ENCODE measurements at places on chromosomes 2 and 18. TPM values are rescaled to one million over a fixed set of nuclear protein-coding genes. Genes with fewer than 3 reads are reported as not detected.

Gene NAT8
- 25.4 TPM for total RNA-seq

Gene CPS1
- total RNA-seq: 68.5 TPM

Gene INPP1
- 33.6 TPM for total RNA-seq

- H3K36me3 ChIP-seq: peaks cover 24% of the 10 kb centered on the region
- peak; percentile 38 for DNase-seq
- peak overlapping the region; percentile 32 for H3K4me3 ChIP-seq
- H3K4me1 ChIP-seq: no peaks in the 10 kb centered on the region
- no peaks in the 10 kb centered on the region for H3K27me3 ChIP-seq
These were observed 5.6 kb upstream of the IMP4 start for GRCh38 chr2:130336877-130337734.

Gene MEP1B
- 1,014 TPM for total RNA-seq

Gene THSD7B
- total RNA-seq: not detected

GRCh38 chr2:109501461-109501860 lies 112.3 kb downstream of the SEPTIN10 start:
- H3K4me1 ChIP-seq: no peaks in the 10 kb centered on the region
- no peak for DNase-seq
- H3K27ac ChIP-seq: no peak overlapping the region

DNA sequence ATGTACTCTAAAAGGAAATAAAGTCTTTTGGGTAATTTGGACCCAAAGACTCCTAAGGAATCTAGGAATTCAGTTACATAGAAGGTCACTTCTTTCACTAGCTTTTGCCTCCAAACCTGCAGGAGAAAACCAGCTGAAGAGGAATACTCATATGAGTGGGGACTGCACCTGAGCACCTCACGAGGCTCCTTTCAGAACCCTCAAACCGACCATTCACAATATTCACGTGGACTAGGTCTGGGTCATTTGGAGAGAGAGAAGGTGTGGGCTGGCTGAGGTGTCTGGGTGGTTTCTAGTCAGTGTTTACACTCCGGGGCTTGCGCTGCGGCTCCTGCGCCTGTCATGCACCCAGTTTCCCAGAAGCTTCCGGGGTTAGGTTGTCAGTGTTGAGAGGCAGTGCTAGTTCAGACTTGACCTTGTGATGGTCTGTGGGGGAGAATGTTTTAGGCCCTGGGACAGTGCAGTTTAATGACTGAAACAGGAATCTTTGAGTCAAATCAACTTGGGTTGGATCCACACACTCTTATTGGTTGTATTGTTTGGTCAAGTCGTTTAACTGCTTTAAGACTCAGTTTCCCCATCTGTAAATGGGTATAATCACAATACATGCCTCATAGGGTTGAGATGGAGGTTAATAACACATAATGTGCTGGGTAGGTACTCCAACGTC lies 78.4 kb downstream of the LIMS1 start:
- no peak overlapping the region for H3K4me3 ChIP-seq
- H3K36me3 ChIP-seq: no peaks in the 10 kb centered on the region
- H3K27ac ChIP-seq: peak overlapping the region; percentile 68
- no peaks in the 10 kb centered on the region for H3K4me1 ChIP-seq
- DNase-seq: no peak
- no peaks in the 10 kb centered on the region for H3K27me3 ChIP-seq

Gene PRSS56
- total RNA-seq: not detected

Gene LYPD1
- 0.88 TPM for total RNA-seq

Gene ZNF521
- total RNA-seq: 25.6 TPM

GRCh38 chr2:65489269-65489668 lies 56.9 kb upstream of the SPRED2 start:
- H3K27me3 ChIP-seq: no peaks in the 10 kb centered on the region
- no peaks in the 10 kb centered on the region for H3K4me1 ChIP-seq
- H3K4me3 ChIP-seq: no peak overlapping the region
- DNase-seq: no peak
- H3K36me3 ChIP-seq: no peaks in the 10 kb centered on the region

Gene C1QL2
- total RNA-seq: not detected

- no peaks in the 10 kb centered on the region for H3K4me1 ChIP-seq
- H3K4me3 ChIP-seq: no peak overlapping the region
- H3K27ac ChIP-seq: no peak overlapping the region
- H3K36me3 ChIP-seq: no peaks in the 10 kb centered on the region
- no peak for DNase-seq
These were observed 12.2 kb downstream of the SESTD1 start for GRCh38 chr2:179252423-179252822.

GRCh38 chr2:64730551-64731262 lies 77.0 kb upstream of the SERTAD2 start:
- DNase-seq: peak; percentile 86
- peak overlapping the region; percentile 27 for H3K4me3 ChIP-seq

GRCh38 chr18:48136051-48136826 lies 205.8 kb upstream of the SMAD2 start:
- peak; percentile 71 for DNase-seq
- peak overlapping the region; percentile 63 for H3K4me3 ChIP-seq
- H3K27me3 ChIP-seq: no peaks in the 10 kb centered on the region
- no peak overlapping the region for H3K27ac ChIP-seq

Gene NT5C1B
- not detected for total RNA-seq

- H3K4me1 ChIP-seq: no peaks in the 10 kb centered on the region
- H3K4me3 ChIP-seq: no peak overlapping the region
- no peak overlapping the region for H3K27ac ChIP-seq
- no peaks in the 10 kb centered on the region for H3K36me3 ChIP-seq
- no peaks in the 10 kb centered on the region for H3K27me3 ChIP-seq
These were observed 157.0 kb upstream of the TNP1 start for GRCh38 chr2:217016796-217017419.

- DNase-seq: peak; percentile 46
- peak overlapping the region; percentile 86 for H3K27ac ChIP-seq
- no peaks in the 10 kb centered on the region for H3K4me1 ChIP-seq
- H3K4me3 ChIP-seq: peak overlapping the region; percentile 35
- H3K36me3 ChIP-seq: no peaks in the 10 kb centered on the region
These were observed 163.4 kb downstream of the LDLRAD4 start for GRCh38 chr18:13381944-13382365.

DNA sequence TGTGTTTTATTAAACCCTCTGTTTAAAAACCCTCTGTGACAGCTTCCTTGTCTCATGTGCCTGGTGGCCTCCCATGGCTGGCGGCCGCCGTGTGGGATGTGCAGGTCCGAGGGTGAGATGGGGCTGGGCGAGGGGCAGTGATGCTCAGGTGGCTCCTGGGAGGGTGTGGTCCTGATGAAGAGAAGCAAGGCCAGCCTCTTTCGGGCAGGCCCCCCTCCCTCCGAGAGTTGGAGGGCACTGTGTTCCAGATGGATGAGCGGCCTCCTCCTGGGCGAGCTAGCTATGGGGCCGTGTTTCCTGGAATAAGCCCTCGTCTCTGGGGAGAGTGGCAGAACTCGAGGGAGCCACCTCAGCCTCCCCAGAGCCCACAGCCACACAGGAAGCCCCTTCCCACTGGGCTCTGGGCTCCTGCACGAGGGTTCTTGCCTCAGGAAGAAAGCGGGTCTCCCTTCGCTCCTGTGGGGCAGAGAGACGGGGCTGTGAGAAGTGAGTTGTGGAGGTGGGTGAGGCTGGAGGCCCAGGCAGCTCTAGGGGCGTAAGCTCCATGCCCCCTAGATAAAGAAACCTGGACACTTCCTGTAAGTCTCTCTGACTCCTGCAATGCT lies 72.1 kb downstream of the ASB1 start:
- no peak for DNase-seq
- H3K4me3 ChIP-seq: no peak overlapping the region

- H3K36me3 ChIP-seq: no peaks in the 10 kb centered on the region
- H3K27me3 ChIP-seq: no peaks in the 10 kb centered on the region
- no peak overlapping the region for H3K4me3 ChIP-seq
- no peaks in the 10 kb centered on the region for H3K4me1 ChIP-seq
These were observed 16.6 kb downstream of the THAP4 start for GRCh38 chr2:241620419-241620769.

GRCh38 chr2:73031095-73031678 lies 40.3 kb downstream of the SFXN5 start:
- H3K27me3 ChIP-seq: no peaks in the 10 kb centered on the region
- no peak overlapping the region for H3K27ac ChIP-seq
- no peaks in the 10 kb centered on the region for H3K4me1 ChIP-seq
- no peak for DNase-seq
- H3K36me3 ChIP-seq: peaks cover 12% of the 10 kb centered on the region

- DNase-seq: no peak
- H3K4me3 ChIP-seq: no peak overlapping the region
- H3K36me3 ChIP-seq: no peaks in the 10 kb centered on the region
- no peak overlapping the region for H3K27ac ChIP-seq
- H3K4me1 ChIP-seq: no peaks in the 10 kb centered on the region
- H3K27me3 ChIP-seq: no peaks in the 10 kb centered on the region
These were observed 244.9 kb downstream of the KLHL29 start for GRCh38 chr2:23629772-23630480.

DNA sequence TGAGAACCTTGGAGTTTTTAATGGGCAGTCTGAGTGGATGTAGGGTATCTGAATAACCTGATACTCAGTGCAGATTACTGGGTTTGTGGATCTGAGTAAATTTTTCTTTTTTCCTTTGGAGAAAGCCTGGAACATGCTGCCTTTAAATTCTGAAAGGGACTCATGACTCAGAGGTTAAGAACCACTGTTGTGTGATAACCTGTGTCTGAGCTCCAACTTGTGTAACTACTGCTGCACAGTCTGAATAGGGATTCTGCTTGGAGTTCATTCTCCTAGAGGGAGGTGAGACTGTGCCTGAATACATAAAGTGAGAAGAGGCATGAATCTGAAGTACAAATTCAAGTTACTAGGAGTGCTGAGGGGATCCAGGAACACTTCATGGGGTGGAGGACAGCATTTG lies 36.2 kb downstream of the KDM3A start:
- H3K4me3 ChIP-seq: no peak overlapping the region
- H3K27me3 ChIP-seq: no peaks in the 10 kb centered on the region
- H3K27ac ChIP-seq: no peak overlapping the region
- no peaks in the 10 kb centered on the region for H3K4me1 ChIP-seq
- no peak for DNase-seq

DNA sequence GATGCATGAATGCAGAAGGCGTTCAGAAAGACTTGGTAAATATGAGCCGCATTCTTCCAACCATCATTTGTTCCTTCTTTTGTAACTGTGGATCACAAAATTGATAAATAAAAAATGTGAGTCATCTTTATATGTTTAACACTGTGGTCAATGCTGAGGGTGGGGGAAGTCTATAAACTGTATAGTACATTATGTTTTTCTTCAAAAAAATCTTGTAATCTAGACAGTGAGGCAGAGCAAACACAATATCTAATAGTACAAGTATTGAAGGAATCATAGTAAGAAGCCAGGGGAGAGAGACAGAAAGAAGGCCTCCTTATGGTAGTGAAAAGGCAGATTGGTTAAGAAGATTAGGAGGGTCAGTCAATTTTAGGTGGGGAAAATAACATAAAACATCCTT lies 30.7 kb upstream of the CALCRL start:
- DNase-seq: no peak
- no peaks in the 10 kb centered on the region for H3K27me3 ChIP-seq
- no peak overlapping the region for H3K27ac ChIP-seq
- H3K4me1 ChIP-seq: no peaks in the 10 kb centered on the region
- H3K36me3 ChIP-seq: no peaks in the 10 kb centered on the region

DNA sequence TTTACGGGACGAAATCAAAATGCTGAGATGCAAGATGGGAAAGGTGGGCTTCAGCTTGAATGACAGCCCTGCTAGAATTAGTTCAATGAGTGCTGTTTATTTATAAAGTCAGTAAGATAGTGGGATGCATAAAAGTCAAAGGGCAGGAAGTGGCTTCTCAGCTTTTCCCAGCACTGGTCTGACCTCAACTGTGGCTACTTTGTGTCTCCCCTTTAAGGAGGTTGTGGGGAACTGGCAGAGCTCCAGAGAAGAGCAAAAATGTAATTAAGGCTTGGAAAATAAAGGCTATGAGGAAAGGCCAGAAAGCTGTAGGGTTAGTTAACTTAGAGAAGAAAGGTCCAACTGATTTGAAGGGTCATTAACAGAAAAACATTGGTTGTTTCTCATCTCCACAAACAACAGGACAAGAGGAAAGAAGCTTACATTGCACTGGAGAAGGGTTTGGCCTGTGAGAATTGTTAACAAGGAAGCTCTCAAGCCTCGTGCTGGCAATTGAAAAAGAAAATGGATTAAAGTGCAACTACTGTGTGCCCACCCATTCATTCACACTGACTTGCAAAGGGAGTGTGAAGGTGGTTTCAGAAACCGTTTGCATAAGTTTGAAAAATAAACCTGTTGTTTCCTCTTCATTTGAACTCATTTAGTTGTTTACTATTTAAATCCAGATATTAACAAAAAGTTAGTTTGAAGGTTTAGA lies 68.8 kb upstream of the CD28 start:
- H3K4me1 ChIP-seq: no peaks in the 10 kb centered on the region
- H3K4me3 ChIP-seq: no peak overlapping the region
- peak overlapping the region; percentile 20 for H3K27ac ChIP-seq
- no peak for DNase-seq
- H3K36me3 ChIP-seq: no peaks in the 10 kb centered on the region

DNA sequence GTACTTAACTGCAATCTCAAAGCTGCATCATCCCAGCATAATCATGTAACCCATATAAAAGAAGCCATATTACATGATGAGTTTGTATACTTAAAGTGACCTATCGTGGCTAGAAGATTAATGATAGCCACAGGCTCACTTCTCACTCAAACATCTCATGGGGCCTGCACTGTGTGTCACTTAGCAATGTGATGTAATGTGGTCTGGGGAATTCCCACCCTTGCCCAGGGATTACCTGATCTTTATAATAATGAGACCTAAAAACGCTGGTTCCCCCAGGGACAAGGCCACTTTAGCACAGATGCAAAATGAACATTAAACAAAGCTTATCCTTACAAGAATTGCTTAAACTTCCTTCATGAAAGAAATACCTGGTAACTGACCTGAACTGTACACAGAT lies 427.1 kb upstream of the CNTNAP5 start:
- H3K27me3 ChIP-seq: no peaks in the 10 kb centered on the region
- DNase-seq: no peak
- H3K36me3 ChIP-seq: no peaks in the 10 kb centered on the region
- H3K4me1 ChIP-seq: no peaks in the 10 kb centered on the region

DNA sequence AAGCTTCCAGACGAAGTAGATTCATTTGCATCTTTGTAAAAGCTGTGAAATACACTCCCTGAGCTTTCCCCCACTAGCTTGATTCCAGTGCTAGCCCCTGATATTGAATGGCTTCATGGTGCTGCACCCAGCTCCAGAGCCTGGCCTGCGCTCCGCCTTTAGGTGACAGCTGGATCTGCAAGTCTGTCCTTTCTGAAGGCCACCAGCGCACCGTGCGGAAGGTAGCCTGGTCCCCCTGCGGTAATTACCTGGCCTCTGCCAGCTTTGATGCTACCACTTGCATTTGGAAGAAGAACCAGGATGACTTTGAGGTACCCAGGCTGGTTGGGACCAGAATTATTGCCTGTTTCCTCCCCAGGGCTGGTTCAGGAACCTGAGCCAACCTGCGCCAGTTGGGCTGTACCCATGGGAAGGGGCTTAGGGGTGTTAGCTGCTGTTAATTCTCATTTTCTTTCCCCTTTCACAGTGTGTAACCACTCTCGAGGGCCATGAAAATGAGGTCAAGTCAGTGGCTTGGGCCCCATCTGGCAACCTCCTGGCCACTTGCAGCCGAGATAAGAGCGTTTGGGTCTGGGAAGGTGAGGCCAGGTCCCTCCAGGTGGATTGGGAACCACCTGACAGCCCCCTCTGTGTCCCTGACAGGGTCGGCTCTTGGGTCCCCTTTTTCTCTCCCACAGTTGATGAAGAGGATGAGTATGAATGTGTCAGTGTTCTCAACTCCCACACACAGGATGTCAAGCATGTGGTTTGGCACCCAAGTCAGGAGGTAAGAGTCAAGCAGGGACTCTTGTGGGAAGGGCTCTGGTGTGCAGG lies 1.3 kb downstream of the CIAO1 start:
- H3K27ac ChIP-seq: no peak overlapping the region
- H3K4me3 ChIP-seq: peak overlapping the region; percentile 90
- H3K4me1 ChIP-seq: peaks cover 16% of the 10 kb centered on the region

Gene SETBP1
- 3.3 TPM for total RNA-seq

Measured in Peyer's patch (tissue), 4 donors.